Kidney tubule cell (primary cell): ENCODE measurements at places on chromosomes 6 and 20.

DNA sequence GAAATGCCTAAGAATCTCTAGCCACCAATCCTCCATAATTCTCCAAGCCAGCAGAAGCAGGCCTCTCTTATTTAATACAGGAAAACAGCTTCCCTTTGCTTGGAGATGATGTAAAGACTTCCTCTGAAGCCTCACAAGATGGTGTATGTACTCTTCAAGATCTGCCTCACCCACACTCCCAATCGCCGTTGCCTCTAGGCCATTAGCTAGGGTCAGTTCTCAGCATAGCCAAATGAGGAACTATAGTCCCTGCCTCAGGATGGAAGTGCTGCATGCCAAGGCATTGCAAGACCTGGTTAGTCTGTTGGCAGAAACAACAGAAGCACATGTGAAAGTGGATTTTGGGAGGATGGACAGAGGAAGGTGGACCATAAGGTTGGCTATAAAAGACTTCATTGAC is 139.1 kb downstream of the SCML4 start:
- no peak for DNase-seq

GRCh38 chr6:101706576-101706975 is 313.1 kb downstream of the GRIK2 start:
- DNase-seq, result no peak

- no peak for DNase-seq
Observed at GRCh38 chr6:121302882-121303281, 31.4 kb downstream of the TBC1D32 start.

DNA sequence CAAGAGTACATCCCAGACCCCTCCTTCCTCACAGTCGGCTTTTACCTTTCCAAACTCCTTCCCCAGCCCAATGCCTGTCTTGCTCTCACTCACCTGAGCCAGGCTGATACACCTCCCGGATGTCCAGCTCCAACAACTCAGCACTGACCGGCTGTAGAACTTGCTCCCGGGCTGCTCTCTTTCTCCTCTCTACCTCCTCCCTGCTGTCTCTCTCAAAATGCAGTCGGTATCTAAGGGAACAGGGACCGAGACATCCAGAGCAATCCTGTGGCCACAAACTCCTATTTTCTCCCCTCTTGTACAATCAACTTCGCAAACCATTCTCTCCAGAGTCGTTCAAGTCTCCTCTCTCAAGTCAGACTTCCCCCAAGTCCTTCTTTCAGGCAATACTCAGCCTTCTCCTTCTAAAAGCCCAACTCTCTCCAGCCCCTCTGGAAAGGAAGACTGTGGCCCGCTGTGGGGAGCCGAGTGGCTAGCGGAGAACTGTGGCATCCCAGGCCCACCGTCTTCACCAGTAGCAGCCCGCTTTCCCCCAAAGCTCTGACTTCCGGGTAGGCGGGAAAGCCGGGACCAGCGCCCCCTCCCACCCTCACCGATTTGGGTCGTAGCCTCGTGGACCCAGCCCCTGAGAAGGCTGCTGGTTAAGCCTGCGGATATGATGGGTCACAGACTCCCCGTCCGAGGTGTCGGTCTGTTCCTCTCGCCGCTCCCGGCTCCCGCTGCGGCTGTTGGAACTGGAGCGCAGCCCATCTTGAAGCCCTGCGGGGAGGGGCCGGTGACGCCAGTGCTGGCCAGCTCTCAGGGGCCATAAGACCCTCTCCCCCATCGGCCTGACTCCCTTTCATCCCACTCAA is 1.1 kb downstream of the GNL1 start:
- DNase-seq, result peak; percentile 27

DNA sequence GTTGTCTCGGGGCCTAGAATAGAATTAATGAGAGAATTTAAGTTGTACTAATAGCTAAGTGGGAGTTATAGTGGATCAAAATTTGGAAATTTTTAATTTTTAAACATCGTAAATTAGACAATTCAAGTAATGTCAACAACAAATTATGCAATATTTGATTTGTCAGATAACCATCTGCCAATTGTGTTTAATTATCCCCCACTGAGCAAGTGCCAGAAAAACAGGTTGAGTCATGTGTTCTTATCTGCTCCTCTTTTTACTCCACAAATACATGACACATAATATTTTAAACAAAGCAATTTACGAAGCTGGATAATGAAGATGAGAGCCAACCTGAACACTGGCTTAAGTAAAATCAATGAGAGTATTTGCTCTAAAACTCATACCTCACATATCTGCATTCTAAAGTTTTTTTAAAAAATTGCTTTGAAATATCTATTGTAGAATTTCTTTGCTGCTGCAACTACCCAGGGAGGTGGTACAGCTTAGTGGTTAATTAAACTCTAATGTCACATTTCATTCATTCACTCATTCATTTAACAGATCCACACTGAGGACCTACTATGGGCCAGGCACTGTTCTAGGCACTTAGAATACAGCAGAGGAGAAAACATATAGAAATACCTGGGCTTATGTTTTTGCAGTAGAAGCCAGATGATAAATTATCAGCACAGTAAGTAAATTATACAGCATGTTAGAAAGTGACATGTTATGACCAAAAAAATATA is 57.1 kb upstream of the MAP7 start:
- DNase-seq, result no peak

DNA sequence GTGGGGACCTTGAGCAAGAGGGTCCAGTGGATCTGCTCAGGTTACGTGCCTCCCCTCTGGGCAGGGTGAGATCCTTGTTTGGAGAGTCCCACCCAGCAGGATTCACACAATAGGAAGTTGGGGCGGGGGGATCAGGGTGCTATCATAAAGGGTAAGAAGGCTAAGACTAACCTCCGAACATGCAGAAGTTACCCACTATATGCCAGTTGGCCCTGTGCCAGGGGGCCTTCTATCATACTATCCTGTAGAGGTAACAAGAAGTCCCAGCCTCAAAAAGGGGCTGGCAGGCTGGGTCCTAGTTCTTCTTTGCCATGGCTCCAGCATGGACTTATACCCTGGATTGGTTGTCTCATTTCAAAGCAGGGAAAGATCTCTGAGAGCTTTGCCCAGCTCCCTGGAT is 94.1 kb downstream of the CDH26 start:
- DNase-seq, result no peak

GRCh38 chr6:159739341-159739740 is 12.0 kb downstream of the WTAP start:
- DNase-seq, result no peak

DNA sequence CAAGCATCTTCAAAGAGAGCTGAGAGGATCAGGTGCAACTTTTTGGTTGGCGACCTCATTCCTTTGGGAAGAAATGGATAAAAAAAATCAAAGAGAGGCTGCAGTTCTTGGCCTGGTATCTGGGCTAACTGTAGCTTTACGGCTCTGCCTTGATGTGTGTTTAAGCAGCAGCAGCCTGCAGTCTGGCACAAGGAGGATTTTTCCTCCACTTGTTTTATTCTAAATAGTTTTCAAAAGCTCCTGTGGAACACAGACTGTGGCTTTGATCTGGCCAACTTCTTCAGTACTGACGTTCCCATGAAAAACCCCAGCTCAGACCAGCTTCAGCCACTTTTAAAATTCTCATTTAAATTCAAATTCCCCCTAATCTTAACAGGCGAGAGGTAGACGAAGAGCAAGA is 137.3 kb downstream of the HDGFL1 start:
- DNase-seq, result no peak

DNA sequence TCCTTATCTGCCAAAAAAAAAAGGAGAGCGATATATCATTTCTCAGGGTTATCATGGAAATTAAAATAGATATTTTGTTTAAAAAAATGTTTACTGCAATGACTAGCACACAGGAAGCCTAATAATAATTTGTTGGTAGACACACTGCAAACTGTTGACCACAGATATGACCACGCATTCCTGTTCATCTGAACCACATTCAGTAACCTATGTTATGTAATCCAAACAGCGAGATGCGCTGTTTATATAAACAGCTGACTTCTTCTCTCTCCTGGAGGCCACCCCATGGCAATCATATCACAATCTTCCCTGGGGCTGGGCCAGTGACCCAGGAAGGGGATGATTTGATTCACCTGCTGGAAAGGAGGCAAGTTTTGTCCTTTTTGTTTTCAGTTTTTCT is 129.3 kb upstream of the UST start:
- no peak for DNase-seq

- DNase-seq, result peak; percentile 29
Observed at GRCh38 chr20:47027042-47027441, 132.4 kb downstream of the EYA2 start.

GRCh38 chr6:52611833-52612232 is 35.0 kb upstream of the TRAM2 start:
- no peak for DNase-seq

- no peak for DNase-seq
Observed at GRCh38 chr6:3283641-3284435, 25.1 kb downstream of the PSMG4 start.

- no peak for DNase-seq
Observed at GRCh38 chr6:39339868-39340550, 17.5 kb upstream of the KCNK16 start.

DNA sequence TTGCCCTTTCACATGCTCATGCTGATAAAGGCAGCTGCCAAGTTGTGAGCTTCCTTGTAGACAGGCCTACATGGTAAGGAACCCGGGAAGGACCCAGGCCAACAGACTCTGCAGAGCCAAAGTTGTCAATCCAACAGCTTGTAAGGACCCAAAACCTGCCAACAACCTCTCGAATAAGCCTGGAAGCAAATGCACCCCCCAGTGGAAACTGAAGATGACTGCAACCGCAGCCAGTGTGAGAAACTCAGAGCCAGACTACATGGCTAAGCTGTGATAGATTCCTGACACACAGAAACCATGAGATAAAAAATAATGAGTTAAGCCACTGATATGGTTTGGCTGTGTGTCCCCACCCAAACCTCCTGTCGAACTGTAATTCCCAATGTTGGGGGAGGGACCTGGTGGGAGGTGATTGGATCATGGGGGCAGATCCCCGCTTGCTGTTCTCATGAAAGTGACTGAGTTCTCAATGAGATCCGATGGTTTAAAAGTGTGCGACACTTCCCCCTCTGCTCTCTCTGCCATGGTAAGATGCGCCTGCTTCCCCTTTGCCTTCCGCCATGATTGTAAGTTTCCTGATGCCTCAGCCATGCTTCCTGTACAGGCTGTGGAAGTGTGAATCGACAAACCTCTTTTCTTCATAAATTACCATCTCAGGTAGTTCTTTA is 18.8 kb upstream of the CLPSL2 start:
- peak; percentile 17 for DNase-seq

- no peak for DNase-seq
Observed at GRCh38 chr6:47865206-47865605, 83.4 kb downstream of the OPN5 start.

GRCh38 chr20:59786801-59787537 is 146.5 kb downstream of the SYCP2 start:
- no peak for DNase-seq

- DNase-seq, result no peak
Observed at GRCh38 chr6:116152620-116153019, 26.7 kb upstream of the COL10A1 start.

DNA sequence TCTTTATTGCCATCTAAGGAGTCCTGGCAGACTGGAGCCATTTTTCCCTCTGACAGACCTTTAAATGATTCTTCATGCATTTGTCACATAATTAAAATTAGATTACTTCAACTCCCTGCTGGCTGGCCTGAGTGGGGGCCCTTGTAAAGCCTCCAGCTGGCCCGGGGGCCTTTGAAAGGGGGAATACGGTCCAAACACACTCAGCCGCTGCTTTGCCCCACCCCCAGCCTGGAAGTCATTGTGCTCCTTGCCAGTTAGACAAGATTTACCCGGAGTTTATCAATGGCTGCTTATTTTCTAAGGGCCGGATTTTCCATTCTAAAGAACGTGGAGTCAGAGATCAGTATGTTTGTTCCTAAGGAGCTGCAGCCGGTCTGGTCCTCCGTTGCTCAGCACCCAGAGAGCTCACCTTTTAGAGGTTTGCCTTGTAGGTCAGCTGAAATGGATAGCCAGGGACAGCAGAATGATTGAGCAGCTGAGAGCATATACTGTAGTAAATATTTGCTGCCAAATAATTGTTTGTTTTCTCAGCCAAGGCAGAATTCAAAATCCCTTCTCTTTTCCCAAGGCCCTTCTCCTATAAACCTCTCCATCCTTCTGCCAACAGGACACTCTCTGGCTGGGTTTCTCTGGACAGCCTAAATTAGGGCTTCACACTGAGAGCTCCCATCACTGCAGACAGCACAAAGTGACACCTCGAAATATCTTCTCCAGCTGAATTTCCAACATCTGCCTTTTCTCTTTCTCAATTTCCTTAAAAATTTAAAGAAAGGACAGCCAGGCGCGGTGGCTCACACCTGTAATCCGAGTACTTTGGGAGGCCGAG is 68.4 kb upstream of the RBM24 start:
- no peak for DNase-seq

- no peak for DNase-seq
Observed at GRCh38 chr6:10259671-10260070, 155.2 kb downstream of the TFAP2A start.

DNA sequence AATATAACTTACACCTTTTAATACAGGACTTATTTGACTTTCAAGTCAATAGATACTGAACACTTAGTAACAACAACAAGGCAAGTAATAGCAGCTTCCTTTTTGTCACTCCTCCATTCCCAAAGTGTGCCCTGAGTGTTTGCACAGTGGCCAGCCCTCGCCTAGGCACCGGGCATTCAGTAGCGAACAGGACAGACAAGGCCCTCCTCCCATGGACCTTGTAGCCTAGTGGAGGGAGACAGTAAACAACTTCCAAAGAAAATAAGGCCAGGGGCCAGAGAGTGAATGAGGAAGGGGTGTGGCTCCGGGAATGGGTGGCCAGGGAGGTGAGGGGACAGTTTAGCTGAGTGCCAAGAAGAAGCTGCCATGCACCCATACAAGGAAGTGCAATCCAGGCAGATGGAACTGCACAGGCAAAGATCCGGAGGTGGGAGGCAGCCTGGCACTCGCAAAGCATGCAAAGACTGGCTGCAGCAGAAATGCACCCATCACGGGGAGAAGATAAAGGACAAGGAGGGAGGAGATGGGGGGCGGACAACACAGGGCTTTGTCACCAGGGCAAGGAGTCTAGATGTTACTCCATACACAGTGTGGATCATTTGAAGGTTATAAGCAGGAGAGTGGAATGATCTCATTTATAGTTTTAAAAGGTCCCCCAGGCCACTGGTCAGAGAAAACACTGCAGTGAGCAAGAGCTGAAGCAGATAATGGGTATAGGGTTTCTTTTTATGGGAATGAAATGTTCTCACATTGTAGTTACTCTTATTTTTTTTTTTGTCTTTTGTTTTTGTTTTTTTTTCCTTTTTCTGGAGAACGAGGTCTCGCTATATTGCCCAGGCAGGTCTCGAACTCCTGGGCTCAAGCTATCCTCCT is 32.2 kb downstream of the ATP9A start:
- no peak for DNase-seq
